ENCODE measurements at places on chromosomes 4 and X.

- no peak for DNase-seq
These were observed 516.4 kb upstream of the BOD1L1 start for GRCh38 chr4:14143892-14144291.

GRCh38 chr4:87865960-87866598 lies 33.3 kb downstream of the MEPE start:
- DNase-seq: no peak

GRCh38 chr4:150863456-150863855 lies 151.6 kb downstream of the LRBA start:
- no peak for DNase-seq

- no peak for DNase-seq
These were observed 21.5 kb upstream of the S100P start for GRCh38 chr4:6672131-6672530.

GRCh38 chr4:88599714-88600113 lies 7.4 kb downstream of the HERC3 start:
- DNase-seq: peak; percentile 26

- no peak for DNase-seq
These were observed 32.0 kb downstream of the DAPP1 start for GRCh38 chr4:99848591-99849001.

DNA sequence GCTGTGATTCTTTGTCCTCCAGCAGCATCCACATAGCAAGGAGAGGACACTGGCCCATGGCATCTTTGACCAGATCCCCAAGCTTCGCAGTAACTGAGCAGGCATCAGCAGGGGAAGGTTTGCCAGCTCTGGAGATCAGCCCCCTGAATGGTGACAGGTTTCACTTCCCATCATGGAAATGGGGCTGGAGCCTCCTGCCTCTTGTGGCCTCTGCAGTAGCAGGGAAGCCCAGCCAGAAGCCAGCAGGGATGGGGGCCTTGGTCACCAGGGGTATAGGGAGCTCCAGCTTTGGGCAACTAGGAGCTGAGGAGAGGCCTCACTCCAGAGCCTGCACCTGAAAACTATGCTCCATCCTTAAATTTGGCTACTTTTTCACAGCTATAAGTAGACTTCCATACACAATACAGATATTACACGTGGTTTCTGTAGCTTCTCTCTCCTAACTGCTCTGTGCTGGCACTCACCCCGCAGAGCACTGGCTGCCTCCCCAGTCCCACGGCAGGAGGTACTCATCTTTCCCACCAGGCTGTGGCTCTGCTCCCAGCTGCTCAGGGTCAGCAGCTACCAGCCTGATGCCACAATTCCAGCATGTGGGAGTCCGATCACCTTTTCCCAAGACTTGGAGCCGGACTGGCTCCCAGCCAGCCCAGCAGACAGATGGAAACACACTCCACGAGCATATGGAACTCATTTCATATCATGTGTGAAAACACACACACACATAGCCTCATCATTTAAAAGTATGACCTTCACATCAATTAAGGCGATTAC lies 2.8 kb downstream of the TMEM271 start:
- DNase-seq: no peak

DNA sequence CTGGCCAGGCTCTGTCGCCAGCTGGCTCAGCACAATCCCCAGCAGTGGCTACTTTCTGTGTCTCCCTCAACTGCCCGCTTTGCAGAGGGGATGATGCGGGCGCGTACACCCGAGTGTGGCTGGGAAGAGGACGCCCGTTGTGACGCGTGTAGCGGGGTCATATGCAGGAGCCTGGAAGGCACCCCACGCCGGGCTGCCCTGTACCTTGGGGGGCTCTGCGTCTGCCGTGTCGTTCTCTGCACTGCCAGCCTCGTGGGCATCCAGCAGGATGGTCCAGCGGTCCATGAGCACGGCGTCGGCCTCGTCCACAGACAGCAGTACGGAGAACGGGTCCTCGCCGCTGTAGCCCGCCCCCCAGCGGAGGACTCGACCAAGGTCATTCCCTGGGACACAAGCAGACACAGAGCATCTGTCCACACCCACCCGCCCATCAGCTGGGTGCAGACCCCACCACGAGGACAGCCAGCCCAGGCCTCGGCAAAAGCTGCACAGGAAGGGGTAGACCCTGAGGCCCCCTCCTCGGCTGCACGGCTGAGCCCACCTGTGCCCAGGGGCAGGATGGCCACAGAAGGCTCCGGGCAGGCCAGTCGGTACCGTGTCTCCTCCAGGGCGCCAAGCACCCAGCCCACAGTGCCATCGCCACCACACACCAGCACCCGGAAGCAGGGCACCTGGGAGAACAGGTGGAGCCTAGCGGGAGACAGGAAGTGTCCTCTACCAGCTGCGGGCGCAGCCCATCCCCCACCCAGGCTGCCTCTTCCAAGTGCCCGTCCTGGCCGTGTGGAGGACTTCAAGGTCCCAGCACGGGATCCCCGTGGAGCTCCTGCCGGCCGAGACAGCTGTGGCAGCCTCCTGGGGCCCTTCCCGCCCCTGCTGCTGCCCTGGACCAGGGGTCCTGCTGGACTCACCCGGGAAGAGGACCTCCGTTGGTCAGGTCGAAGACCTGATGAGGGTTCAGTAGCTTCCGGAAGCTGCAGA lies 10.8 kb downstream of the DGKQ start:
- no peak for DNase-seq
